RPMI8226 (cell line): ENCODE measurements at places on chromosomes 7 and 10.

- peak; percentile 30 for DNase-seq
These were observed 453.7 kb downstream of the SDK1 start for GRCh38 chr7:3754493-3755341.

DNA sequence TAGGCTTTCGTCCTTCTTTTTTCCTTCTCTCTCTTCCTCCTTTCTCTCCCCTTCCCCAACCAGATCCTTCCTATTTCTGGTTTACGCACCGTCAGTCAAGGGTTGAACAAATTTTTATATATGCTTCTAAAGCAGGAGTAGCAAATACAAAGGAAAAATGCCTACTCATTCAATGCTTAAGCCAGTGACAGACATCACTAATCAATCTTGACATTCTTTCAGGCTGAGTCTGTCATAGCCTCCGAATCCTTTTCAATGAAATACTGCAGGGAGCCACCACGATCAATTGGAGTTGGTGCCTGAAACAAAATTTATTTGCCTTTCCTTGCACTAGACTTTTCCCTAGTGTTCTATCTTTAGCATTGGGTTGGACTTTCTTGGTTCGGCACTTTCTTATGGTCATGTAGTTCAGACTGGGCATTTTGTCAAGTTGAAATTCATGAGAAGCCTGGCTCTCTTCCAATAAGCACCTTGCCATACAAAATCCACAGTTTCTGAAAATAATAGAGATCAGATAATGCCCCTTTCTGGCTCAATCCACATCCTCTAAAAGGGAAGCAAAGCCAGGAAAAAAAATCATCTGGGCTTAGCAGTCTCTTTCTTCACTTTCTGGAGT lies 239.5 kb upstream of the PLXNA4 start:
- DNase-seq, result no peak

- no peak for DNase-seq
These were observed 84.5 kb downstream of the RTKN2 start for GRCh38 chr10:62183857-62184795.

- no peak for DNase-seq
These were observed 52.2 kb downstream of the SND1 start for GRCh38 chr7:127704211-127704610.

- no peak for DNase-seq
These were observed 149.5 kb upstream of the PHF14 start for GRCh38 chr7:10824154-10824553.

DNA sequence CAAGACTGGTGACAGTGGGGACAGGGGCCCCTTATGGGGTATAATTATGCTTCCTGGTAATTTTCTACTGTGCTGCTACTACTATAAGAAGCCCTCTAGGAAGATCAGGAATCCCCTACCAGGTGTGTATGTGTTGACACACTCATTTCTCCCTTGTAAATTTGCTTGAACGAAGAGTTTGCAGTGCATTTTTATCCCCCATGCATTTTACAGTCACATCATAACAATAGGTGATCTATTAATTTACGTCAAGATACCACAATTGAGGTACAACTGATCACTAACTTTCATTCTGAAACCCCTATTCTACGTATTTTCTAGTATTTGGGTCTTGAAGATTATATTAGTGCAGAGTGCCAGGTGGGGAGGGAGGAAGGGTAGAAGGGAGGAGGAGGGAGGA lies 252.2 kb downstream of the NSUN6 start:
- no peak for DNase-seq

DNA sequence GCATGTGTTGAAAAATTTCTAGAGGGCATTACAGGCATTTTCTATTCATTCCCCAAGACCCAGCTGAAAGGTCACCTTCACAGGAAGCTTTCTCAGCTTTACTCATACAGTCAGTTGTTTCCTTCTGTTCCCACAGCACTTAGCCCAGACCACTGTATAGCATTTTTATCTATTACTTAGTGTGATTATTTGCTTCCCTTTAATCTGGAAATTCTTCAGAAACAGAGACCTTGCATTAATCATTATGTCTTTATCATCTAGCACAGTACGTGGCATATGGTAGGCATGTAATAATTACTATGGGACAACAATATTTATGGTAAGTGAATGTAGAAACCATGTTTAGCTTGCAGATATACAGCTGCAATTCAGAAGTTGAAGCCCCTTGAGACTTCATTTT lies 38.2 kb upstream of the CDK6 start:
- DNase-seq, result no peak

DNA sequence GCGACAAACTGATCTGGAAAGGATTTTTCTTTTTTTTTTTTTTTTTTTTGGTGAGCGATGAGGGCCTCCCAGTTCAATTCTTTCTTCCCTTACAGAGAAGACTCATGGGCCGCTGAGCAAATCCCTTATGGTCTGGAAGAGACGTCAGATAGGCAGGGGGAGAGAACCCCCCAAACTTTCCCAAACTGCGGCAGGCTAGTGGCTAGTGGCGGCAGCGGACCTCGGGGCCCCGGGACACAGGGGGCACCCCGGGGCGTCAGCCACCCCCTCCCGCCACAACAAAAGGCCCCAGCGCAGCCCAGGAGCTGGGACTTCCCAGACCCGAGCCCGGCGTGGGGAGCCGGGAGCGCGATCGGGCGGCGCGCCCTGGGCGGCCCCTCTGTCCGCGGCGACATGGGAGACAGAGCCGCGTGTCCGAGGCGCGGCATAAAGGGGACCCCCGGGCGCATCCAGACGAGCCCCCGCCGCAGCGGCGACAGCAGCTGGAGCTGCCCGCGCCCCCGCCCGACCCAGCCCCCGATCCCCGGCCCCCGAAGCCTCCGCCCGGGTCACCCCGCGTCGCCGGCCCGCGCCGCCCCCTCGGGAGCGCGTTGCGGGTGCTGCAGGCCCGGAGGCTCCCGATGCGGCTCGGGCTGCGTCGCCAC lies 755 bp downstream of the FAM171A1 start:
- DNase-seq, result no peak

DNA sequence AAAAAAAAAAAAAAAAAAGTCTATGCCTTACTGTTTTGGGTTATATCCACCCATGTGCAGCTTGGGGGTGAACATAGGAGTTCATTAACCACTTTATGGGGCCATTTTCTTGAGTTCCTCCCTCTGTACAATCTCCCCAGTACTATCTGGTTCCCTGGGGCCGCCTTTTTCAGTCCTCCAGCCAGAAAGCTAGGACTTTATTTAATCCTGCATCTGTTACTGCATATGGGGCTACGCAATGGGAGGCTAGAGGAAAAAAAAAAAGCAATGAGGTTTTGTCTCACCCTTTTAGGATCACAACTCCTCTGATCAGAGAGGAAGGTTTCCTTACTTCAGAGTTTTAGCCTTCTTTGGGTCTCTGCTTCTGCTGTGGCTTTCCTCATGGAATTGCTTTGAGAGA lies 51.0 kb downstream of the BTRC start:
- no peak for DNase-seq

DNA sequence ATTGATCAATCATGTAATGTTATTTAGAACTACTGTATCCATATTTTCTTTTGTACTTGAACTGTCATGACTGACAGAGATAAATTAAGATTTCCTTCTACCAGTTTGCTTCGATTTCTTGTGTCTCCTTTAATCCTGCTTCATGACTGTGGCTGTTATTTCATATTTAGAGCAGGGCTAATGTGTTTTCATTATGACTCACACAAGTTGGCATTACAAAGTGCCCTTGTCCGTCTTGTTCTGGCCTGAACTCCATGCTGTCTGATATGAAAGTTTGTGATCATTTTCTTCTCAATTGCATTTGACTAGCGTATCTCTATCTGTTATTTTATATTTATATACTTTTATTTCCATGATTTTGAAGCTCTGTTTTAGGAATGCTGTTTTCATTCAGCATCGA lies 344.1 kb upstream of the PRKCQ start:
- DNase-seq, result no peak
